Mesenchymal stem cell (in vitro differentiated cells and primary cell): ENCODE measurements at places on chromosomes 16 and 17.
A peak's percentile ranks its signal among the peaks of the same experiment; 100 is the strongest.

- H3K4me3 ChIP-seq = no peak overlapping the region
- peaks cover 2% of the 10 kb centered on the region for H3K36me3 ChIP-seq
- peak overlapping the region; percentile 100 for H3K27ac ChIP-seq
Observed at GRCh38 chr17:59762049-59762823, 54.8 kb downstream of the VMP1 start.

DNA sequence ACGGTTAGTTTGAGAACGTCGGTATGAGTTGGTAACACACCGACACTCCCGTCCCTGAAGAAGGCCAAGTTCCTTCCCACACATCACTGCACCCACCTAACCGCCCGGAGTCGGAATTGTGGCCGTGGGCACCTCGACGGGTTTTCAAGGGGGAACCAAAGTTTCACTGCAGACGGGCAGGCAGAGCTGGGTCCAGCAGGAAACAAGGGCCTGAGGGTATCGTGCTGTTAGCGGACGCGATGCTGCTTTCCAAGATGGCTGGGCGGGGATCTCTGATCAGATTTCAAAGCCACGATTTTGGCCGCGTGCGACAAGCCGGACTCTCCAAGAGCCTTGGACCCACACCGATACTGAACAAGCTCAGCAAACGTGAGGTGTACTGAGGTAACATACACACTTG, 82.3 kb upstream of the DOC2B start:
- DNase-seq = no peak
- H3K4me1 ChIP-seq = peaks cover 4% of the 10 kb centered on the region
- H3K4me3 ChIP-seq = no peak overlapping the region
- H3K27ac ChIP-seq = no peak overlapping the region

- peak; percentile 63 for DNase-seq
- no peak overlapping the region for H3K27ac ChIP-seq
- H3K36me3 ChIP-seq = peaks cover 21% of the 10 kb centered on the region
- no peaks in the 10 kb centered on the region for H3K27me3 ChIP-seq
Observed at GRCh38 chr17:9729034-9729650, 62.2 kb downstream of the DHRS7C start.

- DNase-seq = no peak
- H3K4me1 ChIP-seq = peaks cover 29% of the 10 kb centered on the region
- no peak overlapping the region for H3K4me3 ChIP-seq
Observed at GRCh38 chr17:4849011-4849536, 15.9 kb downstream of the MINK1 start.

GRCh38 chr16:56554441-56554840, 10.4 kb upstream of the MT4 start:
- H3K27ac ChIP-seq = no peak overlapping the region
- no peak for DNase-seq
- H3K27me3 ChIP-seq = peaks cover 6% of the 10 kb centered on the region
- H3K4me1 ChIP-seq = no peaks in the 10 kb centered on the region
- H3K4me3 ChIP-seq = no peak overlapping the region

GRCh38 chr17:50421308-50422051, 4.5 kb upstream of the ACSF2 start:
- peak; percentile 34 for DNase-seq
- H3K4me1 ChIP-seq = peaks cover 21% of the 10 kb centered on the region
- no peak overlapping the region for H3K27ac ChIP-seq
- H3K27me3 ChIP-seq = no peaks in the 10 kb centered on the region

DNA sequence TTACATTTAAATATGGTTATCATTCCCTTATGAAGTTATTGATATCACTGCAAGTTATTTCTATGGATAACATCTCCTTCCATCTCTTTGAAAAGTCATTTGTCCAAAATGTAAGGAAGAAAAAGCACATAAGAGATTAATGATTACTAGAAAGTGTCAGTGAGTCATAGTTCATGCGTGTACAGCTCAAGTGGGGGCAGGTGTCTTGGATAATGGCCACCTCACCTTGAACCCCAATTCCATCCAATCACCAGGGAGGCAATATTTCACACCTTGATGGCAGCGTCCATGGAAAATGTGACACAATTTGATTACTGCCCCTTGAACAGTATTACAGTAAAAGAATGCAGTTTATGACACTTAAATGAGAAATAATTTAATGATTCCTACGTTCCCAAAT, 358.3 kb upstream of the SOX9 start:
- DNase-seq = no peak
- peaks cover 6% of the 10 kb centered on the region for H3K4me1 ChIP-seq
- no peaks in the 10 kb centered on the region for H3K36me3 ChIP-seq

DNA sequence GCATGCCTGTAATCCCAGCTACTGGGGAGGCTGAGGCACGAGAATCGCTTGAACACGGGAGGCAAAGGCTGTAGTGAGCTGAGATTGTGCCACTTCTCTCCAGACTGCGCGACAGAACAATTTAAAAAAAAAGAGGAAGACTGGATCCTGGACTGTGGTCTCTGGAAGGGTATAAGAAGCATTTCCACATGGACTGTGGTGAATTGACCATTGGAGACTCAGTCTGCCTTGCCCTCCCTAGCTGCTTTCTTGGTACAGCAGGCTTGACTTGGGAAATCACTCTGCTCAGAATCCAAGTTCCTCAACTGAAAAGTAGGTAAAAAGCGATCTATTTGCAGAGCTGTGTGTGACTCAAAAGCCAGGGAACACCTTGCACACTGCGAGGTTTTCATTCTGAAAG, 1.0 kb upstream of the MGRN1 start:
- peaks cover 9% of the 10 kb centered on the region for H3K36me3 ChIP-seq
- no peak for DNase-seq
- peaks cover 17% of the 10 kb centered on the region for H3K4me1 ChIP-seq
- no peak overlapping the region for H3K4me3 ChIP-seq
- H3K27ac ChIP-seq = no peak overlapping the region

DNA sequence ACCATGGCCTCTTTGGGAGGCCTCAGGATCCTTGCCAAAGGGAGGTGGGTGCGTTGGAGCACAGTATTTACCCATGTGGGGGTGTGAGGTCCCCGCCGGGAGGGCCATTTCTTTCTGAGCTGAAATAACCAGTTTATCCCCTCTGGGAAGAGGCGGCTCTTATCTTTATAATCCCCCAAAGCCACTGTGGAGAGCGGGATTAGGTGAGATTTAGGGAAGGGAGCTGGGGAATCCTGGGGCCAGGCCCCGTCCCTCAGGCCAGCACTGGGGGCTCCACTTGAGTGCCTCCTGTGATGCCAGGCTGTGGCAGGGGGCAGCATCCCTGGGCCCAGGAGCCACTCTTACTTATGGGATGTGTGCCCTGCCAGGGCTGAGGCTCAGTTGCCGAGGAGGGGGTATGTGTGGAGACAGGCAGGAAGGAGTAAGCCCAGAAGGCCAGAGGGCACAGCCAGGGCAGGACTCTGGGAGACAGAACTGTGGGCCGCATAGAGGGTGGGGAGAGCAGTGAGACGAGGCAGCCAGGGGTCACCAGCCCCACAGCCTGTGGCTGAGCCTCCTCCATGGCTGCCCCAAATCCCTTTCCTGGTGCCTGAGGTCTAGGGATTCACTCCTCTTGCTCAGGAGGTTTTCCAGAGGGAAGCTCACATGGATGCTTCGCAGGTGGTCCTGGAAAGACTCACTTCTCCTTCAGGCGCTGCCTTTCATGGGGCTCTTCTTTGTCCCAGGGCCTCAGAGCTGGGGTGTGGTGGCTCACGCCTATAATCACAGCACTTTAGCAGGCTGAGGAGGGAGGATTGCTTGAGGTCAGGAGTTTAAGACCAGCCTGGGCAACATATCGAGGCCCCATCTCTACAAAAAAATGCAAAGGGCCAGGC, 25.0 kb downstream of the TMEM94 start:
- H3K4me1 ChIP-seq = peaks cover 13% of the 10 kb centered on the region
- no peaks in the 10 kb centered on the region for H3K27me3 ChIP-seq
- peaks cover 3% of the 10 kb centered on the region for H3K36me3 ChIP-seq
- no peak overlapping the region for H3K4me3 ChIP-seq

DNA sequence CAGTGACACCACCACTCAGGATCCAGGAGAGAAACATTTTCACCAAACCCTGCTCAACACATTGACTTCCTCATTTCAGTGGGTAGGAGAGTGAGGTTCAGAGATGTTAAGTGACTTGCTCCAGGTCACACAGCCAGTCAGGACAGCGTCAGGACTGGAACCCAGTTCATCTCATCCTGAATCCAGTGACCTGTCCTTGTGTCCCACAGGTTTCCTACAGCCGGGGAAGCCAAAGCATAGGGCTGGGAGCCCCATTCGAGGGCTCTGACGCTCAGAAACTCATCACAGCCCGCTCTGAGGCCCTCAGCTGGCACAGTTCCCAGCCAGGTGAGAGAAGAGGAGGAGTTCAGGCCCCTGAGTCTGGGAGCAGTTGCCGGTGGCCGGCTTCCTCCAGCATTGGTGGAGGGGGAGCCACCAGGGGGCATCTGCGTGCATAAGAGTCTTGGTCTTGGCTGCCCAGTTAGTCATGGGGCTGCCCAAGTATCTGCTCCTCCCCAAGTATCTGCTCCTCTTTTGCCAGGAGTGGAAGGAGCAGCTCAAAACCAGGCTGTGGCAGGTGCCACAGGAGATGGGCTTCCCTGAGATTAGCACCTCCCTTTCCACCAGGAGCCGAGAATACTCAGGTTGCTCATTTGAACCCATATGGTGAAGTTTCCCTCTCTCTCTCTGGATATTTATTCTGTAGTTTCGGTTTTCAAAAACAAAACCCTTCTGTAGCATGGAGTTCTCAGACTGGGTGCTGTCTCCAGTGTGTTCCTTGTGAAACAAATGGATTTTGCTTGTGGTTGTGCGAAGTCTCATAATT, 56.0 kb downstream of the TNFRSF13B start:
- no peak overlapping the region for H3K4me3 ChIP-seq
- peaks cover 4% of the 10 kb centered on the region for H3K4me1 ChIP-seq
- no peaks in the 10 kb centered on the region for H3K36me3 ChIP-seq
- no peak overlapping the region for H3K27ac ChIP-seq
- H3K27me3 ChIP-seq = peaks cover 35% of the 10 kb centered on the region

DNA sequence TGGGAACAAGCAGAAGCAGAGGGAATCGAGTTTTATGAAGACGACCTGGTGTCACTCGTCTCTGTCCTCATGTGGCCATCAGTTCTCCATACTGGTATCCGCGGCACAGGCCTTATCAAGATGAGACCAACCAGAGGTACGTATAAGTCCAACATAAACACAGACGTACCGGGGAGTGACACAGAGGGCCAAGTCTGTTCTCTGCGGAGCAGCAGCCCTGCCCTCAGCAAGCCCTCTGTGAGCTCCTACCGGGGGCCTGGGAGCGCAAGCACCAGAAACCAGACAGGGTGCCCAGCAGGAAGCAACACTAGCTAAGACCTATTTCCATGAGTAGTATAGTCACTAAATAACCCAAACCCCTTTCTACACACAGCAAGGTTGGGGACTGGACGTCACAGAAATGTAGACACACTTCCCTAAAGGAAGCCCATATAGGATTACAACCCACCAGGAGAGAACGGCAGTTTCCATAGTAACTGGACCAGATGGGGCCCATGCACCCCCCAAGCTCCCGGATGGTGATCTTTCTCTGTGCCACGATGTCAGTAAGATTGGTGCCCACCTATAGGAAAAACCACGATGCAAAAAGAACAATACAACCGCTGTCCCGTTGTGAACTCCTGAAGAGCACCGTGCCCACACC, 911 bp downstream of the ARL16 start:
- peak overlapping the region; percentile 85 for H3K27ac ChIP-seq
- peaks cover 40% of the 10 kb centered on the region for H3K4me1 ChIP-seq
- DNase-seq = peak; percentile 50
- H3K36me3 ChIP-seq = peaks cover 31% of the 10 kb centered on the region
- peak overlapping the region; percentile 85 for H3K4me3 ChIP-seq
- no peaks in the 10 kb centered on the region for H3K27me3 ChIP-seq

DNA sequence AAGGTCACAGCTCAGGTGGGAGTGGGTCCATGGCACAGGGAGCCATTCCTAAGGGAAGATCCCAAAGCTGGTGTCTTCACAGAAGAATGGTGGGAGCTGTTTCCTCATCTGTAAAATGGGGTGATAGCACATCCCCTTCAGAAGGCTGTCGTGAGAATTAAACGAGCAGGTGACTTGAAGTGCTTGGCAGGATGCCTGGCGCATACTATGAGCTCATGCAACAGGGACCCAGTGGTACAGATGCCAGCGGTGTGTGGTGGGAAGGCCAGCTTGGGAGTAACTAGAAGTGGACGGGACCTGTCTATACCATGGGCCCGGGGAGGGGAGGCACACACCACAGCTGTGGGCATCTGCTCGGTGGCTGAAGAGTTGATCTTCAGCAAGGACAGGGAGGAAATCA, 189.3 kb upstream of the TNRC6C start:
- no peak overlapping the region for H3K27ac ChIP-seq
- no peak for DNase-seq
- H3K4me1 ChIP-seq = peaks cover 15% of the 10 kb centered on the region
- H3K4me3 ChIP-seq = no peak overlapping the region
- H3K36me3 ChIP-seq = no peaks in the 10 kb centered on the region

DNA sequence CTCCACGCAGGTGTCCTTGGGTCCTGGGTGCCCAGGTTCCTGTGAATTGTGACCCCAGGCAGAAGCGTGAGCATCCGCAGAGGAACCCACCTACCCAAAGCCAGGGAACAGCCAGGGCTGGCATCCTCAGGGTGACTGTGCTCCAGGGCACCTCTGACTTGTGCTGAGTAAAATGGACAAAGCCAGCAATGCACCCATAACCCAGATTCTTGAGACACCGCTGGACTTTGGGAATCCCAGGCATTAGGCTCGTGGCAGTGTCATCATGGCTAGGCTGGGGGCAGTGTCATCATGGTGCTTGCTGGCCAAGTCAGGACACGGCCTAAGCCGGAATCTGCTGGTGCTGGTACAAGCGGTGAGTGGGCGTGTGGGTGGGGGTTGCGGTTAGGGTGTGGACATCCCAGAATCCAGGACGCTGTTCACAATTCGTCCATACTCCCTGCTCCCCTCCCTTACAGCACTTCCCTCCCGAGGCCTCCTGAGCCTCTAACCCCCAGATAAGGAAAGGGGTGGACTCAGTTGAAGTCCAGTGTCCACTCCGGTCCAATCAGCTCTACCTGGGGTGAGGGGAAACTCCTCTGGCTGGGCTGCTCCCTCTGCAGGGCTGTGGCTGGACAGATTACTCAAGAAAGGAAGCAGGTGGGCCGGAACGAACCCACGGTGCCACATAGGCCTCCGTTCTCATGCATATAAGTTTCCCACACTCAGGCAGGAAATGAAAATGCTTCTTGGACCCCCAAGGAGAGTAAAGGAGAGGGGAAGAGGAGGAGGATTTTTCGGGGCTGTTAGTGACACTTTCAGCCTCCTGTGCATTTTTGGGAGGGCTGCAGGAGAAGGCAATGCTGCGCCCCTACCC, 138.9 kb downstream of the SEC14L1 start:
- peaks cover 28% of the 10 kb centered on the region for H3K4me1 ChIP-seq
- no peak overlapping the region for H3K4me3 ChIP-seq
- peak; percentile 16 for DNase-seq
